B cell (primary cell): ENCODE measurements at places on chromosomes 12 and 14. TPM values are rescaled to one million over a fixed set of nuclear protein-coding genes. Genes with fewer than 3 reads are reported as not detected.

GRCh38 chr14:56751471-56751870 lies 58.8 kb downstream of the OTX2 start:
- H3K27ac ChIP-seq, result no peak overlapping the region
- H3K4me3 ChIP-seq, result no peak overlapping the region
- H3K27me3 ChIP-seq, result no peaks in the 10 kb centered on the region
- H3K36me3 ChIP-seq, result no peaks in the 10 kb centered on the region
- no peaks in the 10 kb centered on the region for H3K4me1 ChIP-seq

- no peak for DNase-seq
- no peaks in the 10 kb centered on the region for H3K36me3 ChIP-seq
- no peak overlapping the region for H3K4me3 ChIP-seq
- no peaks in the 10 kb centered on the region for H3K27me3 ChIP-seq
Observed at GRCh38 chr12:24230061-24230701, 280.7 kb upstream of the SOX5 start.

- DNase-seq, result no peak
- H3K27ac ChIP-seq, result no peak overlapping the region
- no peaks in the 10 kb centered on the region for H3K36me3 ChIP-seq
- H3K4me1 ChIP-seq, result no peaks in the 10 kb centered on the region
Observed at GRCh38 chr12:77630344-77630743, 200.3 kb upstream of the NAV3 start.

CLBA1 gene
- total RNA-seq, result 5.3 and 5.5 TPM in 2 replicates

ERGIC2 gene
- 37.2 and 40.2 TPM in 2 replicates for total RNA-seq

GRCh38 chr12:106580671-106581508 lies 1.9 kb upstream of the RFX4 start:
- no peak for DNase-seq
- peaks cover 15% of the 10 kb centered on the region for H3K4me1 ChIP-seq
- no peak overlapping the region for H3K4me3 ChIP-seq
- H3K27me3 ChIP-seq, result peaks cover 20% of the 10 kb centered on the region
- no peak overlapping the region for H3K27ac ChIP-seq

DNA sequence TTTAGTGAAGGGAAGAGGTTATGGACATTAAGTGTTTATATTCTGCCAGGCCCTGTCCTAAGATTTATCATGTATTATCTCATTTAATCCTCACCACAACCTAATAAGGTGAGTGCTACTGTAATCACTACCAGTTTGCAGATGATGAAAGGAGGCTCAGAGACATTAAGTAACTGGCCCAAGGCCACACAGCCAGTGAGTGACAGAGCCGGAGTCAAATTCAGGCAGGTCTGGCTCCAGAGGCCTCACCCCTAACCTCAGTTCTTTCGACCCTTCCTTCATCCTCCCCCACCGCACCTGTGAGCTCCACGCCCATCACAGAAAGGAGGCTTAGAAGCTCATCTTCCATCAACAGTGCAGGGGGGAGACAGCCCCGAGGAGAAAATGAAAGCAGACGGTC lies 197.3 kb downstream of the RBM19 start:
- H3K27me3 ChIP-seq, result no peaks in the 10 kb centered on the region
- DNase-seq, result no peak
- H3K4me1 ChIP-seq, result no peaks in the 10 kb centered on the region
- H3K27ac ChIP-seq, result no peak overlapping the region
- H3K4me3 ChIP-seq, result no peak overlapping the region

- H3K4me3 ChIP-seq, result no peak overlapping the region
- H3K27ac ChIP-seq, result no peak overlapping the region
- no peaks in the 10 kb centered on the region for H3K27me3 ChIP-seq
- peaks cover 11% of the 10 kb centered on the region for H3K4me1 ChIP-seq
- no peak for DNase-seq
Observed at GRCh38 chr12:123992118-123992825, 19.3 kb downstream of the ZNF664 start.

- no peaks in the 10 kb centered on the region for H3K27me3 ChIP-seq
- H3K4me1 ChIP-seq, result no peaks in the 10 kb centered on the region
- H3K36me3 ChIP-seq, result no peaks in the 10 kb centered on the region
- no peak overlapping the region for H3K27ac ChIP-seq
Observed at GRCh38 chr12:44960856-44961255, 84.7 kb upstream of the NELL2 start.

BMP4 gene
- not detected in 2 replicates for total RNA-seq

DNA sequence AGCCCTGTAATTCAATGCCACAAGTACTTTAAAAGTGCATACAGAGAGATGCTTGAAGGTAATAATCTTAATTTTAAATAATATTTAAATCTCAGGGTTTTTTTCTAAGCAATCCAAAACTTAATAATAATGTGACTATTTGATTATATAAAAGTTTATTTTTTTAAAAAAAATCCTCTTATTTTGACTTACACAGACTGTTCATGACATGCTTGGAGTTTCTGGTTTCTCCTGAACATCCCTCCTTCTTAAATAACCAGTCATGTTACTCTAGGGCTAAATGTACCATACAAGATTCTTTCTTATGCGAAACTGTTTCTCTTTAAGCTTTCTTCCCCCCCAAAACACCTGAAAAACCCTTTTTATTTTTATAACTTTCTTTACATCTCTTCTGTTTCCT lies 58.2 kb upstream of the SLC2A13 start:
- H3K27me3 ChIP-seq, result no peaks in the 10 kb centered on the region
- peaks cover 10% of the 10 kb centered on the region for H3K4me1 ChIP-seq
- no peak overlapping the region for H3K27ac ChIP-seq
- H3K36me3 ChIP-seq, result no peaks in the 10 kb centered on the region

GRCh38 chr14:20801726-20802125 lies 918 bp downstream of the RNASE1 start:
- H3K27ac ChIP-seq, result no peak overlapping the region
- H3K36me3 ChIP-seq, result no peaks in the 10 kb centered on the region
- no peaks in the 10 kb centered on the region for H3K27me3 ChIP-seq
- peaks cover 34% of the 10 kb centered on the region for H3K4me1 ChIP-seq
- H3K4me3 ChIP-seq, result no peak overlapping the region

GLT1D1 gene
- total RNA-seq, result 0.22 TPM in 1 of 2 replicates, not detected in the other

GRCh38 chr12:74889563-74890236 lies 319.9 kb downstream of the KCNC2 start:
- H3K4me3 ChIP-seq, result no peak overlapping the region
- H3K36me3 ChIP-seq, result no peaks in the 10 kb centered on the region
- H3K4me1 ChIP-seq, result no peaks in the 10 kb centered on the region
- no peaks in the 10 kb centered on the region for H3K27me3 ChIP-seq

DNA sequence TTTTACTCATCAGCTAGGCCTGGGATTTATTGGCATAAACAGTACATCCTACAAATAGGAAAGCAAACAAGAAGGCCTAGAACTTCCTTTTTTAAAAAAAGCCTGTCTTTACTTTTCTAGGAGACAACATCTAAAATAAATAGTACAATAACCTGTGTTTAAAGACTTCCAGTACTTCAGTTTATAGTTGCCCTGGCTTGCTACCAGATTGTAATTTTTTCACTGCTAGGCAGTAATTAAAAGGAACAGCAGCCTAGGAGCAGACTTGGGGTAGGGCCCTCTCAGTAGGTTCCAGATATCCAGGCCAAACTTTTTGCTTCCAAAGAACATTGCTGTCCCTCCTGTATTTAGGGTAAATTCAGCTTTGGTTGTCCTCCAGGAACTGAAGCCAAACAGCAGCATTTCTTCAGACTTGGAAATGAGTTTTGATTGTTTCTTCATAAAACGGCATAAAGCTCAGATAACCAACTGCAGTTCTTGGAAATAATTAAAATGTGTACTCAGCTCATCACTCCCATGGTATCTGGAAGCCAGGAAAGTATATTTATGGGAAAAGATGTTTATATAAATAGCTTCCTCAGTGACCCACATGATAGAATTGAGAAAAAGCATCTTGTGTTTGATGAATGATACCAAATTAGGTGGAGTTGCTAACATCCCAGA lies 61.7 kb downstream of the PPP1R36 start:
- no peaks in the 10 kb centered on the region for H3K27me3 ChIP-seq
- H3K4me3 ChIP-seq, result no peak overlapping the region

GRCh38 chr12:118827047-118827446 lies 154.3 kb upstream of the SRRM4 start:
- no peak overlapping the region for H3K4me3 ChIP-seq
- no peaks in the 10 kb centered on the region for H3K4me1 ChIP-seq
- H3K27ac ChIP-seq, result no peak overlapping the region

DNA sequence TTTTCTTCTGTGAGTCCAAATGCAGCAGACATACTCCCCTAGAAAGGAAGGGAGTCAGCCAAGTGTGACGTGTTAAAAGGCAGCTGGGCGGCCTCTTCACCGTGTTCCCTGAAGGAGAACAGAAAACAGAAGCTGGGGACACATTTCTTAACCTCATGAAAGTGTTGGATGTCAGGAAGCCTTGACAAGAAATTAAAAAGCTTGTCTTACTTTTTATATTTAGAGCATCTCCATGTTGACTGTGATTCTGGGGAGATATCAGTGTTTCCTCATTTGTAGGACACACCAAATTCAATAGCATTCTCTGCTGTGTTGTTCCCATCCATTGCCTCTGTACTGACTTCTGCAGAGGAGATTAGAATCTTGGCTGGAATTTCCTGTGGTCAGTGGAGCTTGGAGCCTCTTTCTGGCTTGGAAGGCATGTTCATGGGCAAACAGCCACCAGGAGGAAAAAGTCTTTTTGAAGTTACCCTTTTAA lies 93.7 kb downstream of the RMST start:
- no peaks in the 10 kb centered on the region for H3K27me3 ChIP-seq
- no peaks in the 10 kb centered on the region for H3K4me1 ChIP-seq
- no peak for DNase-seq
- H3K27ac ChIP-seq, result no peak overlapping the region

SPTB gene
- total RNA-seq, result 0.12 TPM in 2 replicates
